ENCODE measurements at places on chromosomes 1 and 21. TPM values are rescaled to one million over a fixed set of nuclear protein-coding genes. Genes with fewer than 3 reads are reported as not detected.

SERPINC1 gene
- 0.13 TPM for total RNA-seq

SLAMF7 gene
- total RNA-seq, result 0.13 TPM

PGBD5 gene
- 10.3 TPM for total RNA-seq

KRTAP12-3 gene
- not detected for total RNA-seq

REG4 gene
- not detected for total RNA-seq

THEMIS2 gene
- 3.1 TPM for total RNA-seq

KLHL12 gene
- 19.9 TPM for total RNA-seq

SPRR1B gene
- not detected for total RNA-seq

XCL2 gene
- total RNA-seq, result 0.35 TPM

SDHC gene
- 20.2 TPM for total RNA-seq

FALEC gene
- 0.84 TPM for total RNA-seq

FDPS gene
- total RNA-seq, result 120 TPM

RNU1-1 gene
- 2,384 TPM for total RNA-seq

PADI4 gene
- total RNA-seq, result 0.18 TPM

GPR157 gene
- 1.3 TPM for total RNA-seq

PLEKHG5 gene
- 12.1 TPM for total RNA-seq

CNR2 gene
- under 0.01 TPM for total RNA-seq

GJB5 gene
- not detected for total RNA-seq

AGBL4 gene
- 0.13 TPM for total RNA-seq

MNDA gene
- 2.0 TPM for total RNA-seq

KCNC4 gene
- 2.7 TPM for total RNA-seq

USP48 gene
- total RNA-seq, result 29.3 TPM

LRRC7 gene
- 9.2 TPM for total RNA-seq

LMOD1 gene
- 48.3 TPM for total RNA-seq

F5 gene
- 0.31 TPM for total RNA-seq

IGSF9 gene
- total RNA-seq, result 0.13 TPM

FCGR2B gene
- 0.22 TPM for total RNA-seq

SPRR2G gene
- total RNA-seq, result not detected

NUCKS1 gene
- total RNA-seq, result 200 TPM

SPAG17 gene
- total RNA-seq, result 1.2 TPM

GRIK3 gene
- total RNA-seq, result 0.71 TPM

TBX15 gene
- 41.4 TPM for total RNA-seq

PDE9A gene
- 6.0 TPM for total RNA-seq

CCDC17 gene
- total RNA-seq, result 1.2 TPM

TMEM200B gene
- 10.1 TPM for total RNA-seq
